EL (cell line): ENCODE measurements at places on chromosomes 2 and 18.

DNA sequence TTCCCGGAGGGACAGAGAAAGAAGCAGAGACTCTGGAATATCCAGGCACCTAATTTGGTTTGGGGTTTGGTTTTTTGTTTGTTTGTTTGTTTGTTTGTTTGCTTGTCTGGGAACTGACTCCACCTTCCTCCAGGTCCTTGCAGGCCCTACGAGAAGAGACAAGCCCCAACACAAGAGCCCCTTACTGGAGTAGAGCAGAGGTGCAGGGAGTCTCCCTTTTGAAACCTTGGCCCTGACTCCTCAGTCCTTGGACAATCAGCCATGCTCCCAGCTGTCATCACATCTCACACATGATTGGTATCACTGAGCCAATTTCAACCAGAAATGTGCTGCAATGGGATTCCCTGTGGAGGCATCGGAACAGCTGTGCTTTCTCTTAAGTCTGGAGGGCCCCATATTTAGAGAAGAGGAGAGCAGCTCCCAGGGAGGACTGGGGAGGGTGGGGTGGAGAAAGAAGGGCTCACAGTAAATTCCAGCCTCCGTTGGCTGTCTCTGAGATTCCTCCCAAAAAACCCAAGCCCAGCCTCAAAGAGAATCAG lies 279.9 kb upstream of the NCKAP5 start:
- DNase-seq, result no peak

GRCh38 chr2:137912371-137912770 lies 51.9 kb upstream of the HNMT start:
- no peak for DNase-seq

- no peak for DNase-seq
Observed at GRCh38 chr2:45055162-45055605, 45.9 kb upstream of the SIX2 start.

DNA sequence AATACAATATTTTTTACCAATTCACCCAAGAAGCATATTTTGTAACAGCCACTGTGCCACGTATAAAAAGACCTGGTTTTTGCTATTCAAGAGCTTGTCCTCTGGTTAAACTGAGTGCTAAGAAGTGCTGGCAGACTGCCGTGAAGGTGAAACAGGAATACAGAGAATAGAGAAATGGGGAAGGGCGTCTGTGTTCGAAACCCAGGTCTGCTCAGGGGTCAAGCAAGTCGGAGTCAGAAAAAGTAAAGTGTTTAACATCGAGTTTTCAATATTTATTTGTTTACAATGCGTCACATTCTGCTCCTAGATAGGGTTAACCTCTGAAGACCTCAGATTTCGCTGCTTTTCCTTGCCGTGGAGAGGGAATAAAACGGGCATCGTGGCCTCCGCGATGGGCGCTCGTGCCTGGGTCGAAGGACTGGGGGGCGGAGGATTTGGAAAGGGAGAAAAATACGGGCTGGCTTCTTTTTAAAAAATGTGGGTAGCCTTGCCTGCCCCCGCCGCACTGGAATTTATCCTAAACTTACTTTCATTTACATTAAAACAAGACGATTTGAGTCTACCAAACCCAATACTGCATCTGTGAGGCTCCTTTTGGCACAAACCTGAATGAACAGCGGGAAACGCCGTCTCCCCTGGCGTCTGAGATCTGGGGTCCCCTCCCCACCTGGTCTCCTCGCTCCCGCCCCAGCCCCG lies 1.1 kb upstream of the SNTG2 start:
- DNase-seq, result no peak

GRCh38 chr2:160891353-160891740 lies 268.9 kb upstream of the TANK start:
- DNase-seq, result no peak

- no peak for DNase-seq
Observed at GRCh38 chr2:219081701-219082331, 21.1 kb upstream of the IHH start.

- DNase-seq, result no peak
Observed at GRCh38 chr2:9158786-9159779, 47.5 kb upstream of the ASAP2 start.

GRCh38 chr18:75131381-75132000 lies 77.4 kb downstream of the PTGR3 start:
- peak; percentile 11 for DNase-seq

DNA sequence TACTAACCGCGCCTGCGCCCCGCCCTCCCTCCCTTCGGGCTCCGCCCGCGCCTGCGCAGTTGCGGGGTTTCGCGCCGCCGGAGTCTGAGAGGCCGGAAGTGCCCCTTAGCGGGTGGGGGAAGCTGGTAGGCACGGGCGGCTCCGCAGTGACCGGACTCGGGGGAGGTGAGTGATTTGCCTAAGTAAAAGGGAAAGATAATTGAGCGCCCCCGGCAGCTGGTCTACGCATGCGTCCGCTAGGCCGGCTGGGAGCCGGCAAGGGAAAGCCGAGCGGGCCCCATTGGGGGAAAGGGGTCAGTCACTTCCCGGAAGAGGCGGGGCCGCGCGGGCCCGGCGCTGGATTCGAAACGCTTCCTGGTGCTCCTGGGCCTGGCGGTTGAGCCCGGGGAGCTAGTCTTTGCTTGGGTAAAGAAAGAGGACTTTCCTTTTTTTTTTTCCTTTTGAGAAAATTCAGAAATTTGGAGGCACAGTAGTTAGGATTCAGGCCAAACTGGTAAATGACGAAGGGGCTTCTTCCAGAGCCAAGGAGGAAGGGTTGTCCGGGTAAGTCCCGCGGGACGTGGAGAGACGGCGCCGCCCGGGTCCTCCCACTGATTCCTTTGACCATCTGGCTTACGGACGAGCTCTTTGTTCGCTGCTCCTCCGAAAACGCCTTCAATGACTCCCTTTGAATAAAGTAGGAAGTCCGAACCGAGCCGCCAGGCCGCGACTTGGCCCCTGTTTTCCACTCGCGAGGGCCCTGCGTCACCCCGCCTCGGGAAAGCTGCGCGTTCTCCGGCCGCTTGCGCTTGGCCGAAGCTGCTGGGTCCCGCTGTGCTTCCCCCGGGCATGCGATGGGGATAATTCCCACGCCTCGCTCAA lies at the start of the genes GEN1 and SMC6:
GEN1 (plus strand) TSS at position 336 of the 861 bp plus-strand sequence. CDS start 5,806 bp downstream, outside the sequence.
SMC6 (minus strand) TSS at position 8 of the 861 bp plus-strand sequence. CDS start 7,864 bp downstream, outside the sequence.
- DNase-seq, result peak; percentile 93

DNA sequence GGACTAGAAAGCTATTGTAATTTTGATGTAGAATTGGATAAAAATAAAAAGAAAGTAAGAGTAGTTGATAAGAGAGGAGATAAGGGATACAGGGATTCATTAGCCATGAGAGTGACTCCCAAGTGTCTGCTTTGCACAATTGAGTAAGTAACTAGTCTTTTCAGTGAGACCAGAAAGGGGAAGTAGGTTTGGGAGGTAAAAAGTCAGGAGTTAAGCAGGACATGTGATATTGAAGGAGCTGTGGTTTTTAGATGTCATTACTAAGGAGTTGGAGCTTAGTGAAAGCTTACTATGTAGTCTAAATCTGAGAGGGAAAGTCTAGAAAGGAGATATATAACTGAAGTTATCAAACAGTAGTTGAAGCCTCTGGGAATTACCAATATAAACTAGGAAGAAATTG lies 93.4 kb downstream of the SLC5A7 start:
- no peak for DNase-seq

- no peak for DNase-seq
Observed at GRCh38 chr2:55672630-55673029, 21.0 kb downstream of the PNPT1 start.

DNA sequence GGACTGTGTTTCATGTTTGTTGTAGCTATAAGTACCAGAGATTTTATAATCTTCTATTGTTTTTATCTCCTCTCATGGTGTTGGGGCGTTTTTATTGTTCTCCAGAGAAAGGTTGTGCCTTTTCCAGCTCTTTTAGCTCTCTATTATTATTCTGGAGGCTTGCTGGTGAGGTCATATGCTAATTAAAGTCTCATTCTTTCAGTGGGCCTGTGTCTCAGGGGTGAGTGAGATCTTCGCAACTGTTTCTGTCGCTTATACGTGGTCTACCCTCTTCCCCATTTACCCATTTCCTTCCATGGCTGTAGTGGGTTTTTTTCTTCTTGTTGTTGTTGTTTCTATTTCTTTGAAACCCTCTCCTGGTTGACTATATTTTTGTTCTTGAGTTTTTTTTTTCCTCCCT lies 584.9 kb downstream of the TMEM182 start:
- DNase-seq, result no peak

- peak; percentile 13 for DNase-seq
Observed at GRCh38 chr2:235492850-235493344, 946 bp upstream of the AGAP1 start.

- no peak for DNase-seq
Observed at GRCh38 chr2:240511351-240512108, 46.3 kb downstream of the ANKMY1 start.

DNA sequence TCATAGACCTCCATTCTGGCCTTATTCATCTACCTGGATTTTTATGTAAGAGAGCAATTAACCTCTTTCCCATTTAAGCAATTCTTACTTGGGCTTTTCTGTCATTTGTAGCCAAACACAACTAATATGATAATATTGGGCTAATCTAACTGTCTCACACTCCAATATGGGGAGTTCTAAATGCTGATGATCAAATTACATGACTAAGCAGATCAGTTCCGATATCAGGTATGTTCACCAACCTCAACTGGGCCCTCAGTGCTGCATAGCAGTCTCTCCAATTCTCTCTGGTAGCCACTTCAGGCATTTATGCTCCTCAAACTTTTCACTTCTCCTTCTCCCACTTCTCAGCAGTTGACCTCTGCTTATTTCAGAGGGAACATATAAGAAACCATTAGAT lies 61.0 kb upstream of the VPS54 start:
- no peak for DNase-seq

DNA sequence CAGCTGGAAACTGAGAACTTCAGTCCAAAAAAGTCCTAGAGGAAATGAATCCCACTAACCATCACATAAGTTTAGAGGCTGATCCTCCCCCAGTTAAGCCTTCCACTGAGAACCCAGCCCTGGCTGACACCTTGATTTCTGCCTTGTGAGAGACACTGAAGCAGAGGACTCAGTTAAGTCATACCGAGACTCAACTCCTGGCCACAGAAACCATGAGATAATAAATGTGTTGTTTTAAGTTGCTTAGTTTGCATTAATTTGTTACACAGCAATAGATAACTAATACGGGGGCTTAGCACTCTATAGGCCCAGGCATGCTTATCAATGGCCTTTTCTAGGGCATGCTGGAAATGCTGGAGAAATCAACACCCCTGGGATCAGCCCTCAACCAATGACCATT lies 3.4 kb upstream of the ADD2 start:
- no peak for DNase-seq

DNA sequence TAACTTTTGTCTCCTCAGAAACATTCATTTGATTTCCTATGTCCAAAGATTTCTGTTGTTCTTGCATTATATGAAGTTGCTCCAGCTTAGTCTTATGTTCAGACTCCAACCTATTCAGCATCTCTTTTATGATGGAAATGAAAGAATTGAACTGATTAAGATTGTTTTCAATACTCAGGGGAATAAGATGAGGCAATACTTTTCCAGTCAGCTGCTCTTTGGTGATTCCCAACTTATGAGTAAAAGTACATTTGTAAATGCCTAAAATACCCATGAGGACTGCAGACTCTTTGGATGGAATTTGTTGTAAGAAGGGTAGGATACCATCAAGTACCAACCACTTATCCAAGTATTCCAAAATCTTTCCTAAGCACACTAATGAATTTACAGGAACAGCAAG lies 39.8 kb downstream of the TRAK2 start:
- DNase-seq, result no peak
